ENCODE measurements at places on chromosomes 16 and 17. TPM values are rescaled to one million over a fixed set of nuclear protein-coding genes. Genes with fewer than 3 reads are reported as not detected.

CCL15 gene
- total RNA-seq, result not detected

PHB1 gene
- total RNA-seq, result 233 TPM

DNA sequence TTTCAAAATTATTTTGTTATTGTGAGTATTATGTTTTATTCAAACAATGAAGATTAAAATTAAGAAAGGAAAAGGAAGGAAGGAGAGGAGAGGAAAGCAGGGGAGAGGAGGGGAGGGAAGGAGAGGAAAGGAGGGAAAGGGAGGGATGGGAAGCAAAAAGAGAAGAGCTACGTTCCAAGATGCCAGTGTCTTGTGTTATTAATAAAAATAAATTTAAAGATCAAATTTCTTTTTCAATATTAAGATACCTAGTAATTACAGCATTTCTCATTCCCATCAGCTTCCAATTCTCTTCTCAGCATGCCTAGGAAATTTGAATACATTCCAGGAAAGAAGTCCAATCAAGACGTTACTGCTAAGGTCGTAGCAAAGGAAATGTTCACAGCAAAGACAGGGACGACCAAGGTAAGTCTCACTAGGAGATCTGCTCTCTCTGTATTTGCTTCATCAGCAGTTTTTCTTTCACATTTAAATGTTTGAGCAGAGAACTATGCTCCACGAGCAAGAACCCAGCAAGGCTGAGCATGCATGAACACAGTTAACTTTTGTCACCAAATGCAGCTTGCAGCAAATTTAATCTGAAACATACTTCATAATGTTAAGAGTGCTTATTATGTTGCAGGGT, 63.3 kb upstream of the HLF start:
- no peak for DNase-seq

GRCh38 chr17:35286120-35286781, 43.4 kb downstream of the SLFN5 start:
- no peak for DNase-seq

- peak; percentile 79 for DNase-seq
These were observed 11.5 kb downstream of the ZNF597 start for GRCh38 chr16:3431779-3432219.

GRCh38 chr16:50121278-50121677, 31.8 kb upstream of the TENT4B start:
- no peak for DNase-seq

DNA sequence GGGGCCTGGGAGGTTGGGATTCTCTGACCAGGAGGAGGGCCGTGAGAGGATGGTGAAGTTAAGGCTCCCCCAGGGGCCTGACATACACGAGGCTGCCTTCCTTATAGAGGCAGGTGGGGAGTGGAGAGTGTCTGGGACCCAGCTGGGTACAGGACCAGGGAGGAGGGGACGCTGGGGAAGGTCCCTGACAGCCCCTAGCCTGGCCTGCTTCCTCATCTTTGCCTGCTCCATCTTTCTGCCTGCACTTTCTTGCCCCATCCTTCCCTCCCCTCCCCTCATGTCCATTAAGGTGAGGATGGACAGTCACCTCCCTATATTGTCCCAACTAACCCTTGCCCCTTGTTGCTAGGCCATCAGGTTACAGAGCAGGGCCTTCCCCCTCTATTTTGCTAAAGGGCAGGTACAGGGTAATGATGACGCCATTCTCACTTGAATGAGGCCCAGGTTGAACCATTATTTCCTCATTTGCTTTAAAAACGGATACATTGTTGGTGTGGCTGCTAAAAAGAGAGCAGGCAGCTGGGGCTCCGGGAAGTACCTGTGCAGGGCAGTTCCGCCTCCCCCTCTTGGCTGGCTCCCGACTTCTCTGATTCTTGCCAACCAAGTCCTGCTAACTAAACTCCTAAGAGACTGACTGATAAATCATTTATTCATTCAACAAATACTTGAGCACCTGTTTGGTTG, 1.3 kb downstream of the C17orf99 start:
- DNase-seq, result no peak

OMG gene
- not detected for total RNA-seq

DNA sequence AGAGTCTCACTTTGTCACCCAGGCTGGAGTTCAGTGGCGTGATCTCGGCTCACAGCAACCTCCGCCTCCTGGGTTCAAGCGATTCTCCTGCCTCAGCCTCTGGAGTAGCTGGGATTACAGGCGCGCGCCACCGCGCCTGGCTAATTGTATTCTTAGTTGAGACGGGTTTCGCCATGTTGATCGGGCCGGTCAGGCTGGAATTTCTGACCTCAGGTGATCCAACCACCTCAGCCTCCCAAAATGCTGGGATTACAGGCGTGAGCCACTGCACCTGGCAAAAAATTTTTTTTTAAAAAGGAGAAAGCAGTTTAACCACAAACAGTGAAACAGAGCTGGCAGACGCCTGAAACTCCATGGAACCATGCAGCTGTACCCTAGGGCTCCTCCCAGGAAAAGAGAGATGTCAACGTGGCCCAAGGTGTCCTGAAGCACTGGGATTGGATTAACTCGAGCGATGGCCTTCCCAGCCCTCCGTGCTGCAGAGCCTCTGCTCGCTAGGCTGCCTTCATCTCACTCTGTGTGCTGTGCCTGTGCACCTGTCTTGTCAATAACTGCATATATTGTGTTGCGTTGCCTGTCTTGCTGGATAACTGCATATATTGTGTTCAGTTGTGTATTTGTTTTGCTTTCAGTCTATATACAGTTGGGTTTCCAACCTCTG, 29.6 kb upstream of the FOXK2 start:
- no peak for DNase-seq

DNA sequence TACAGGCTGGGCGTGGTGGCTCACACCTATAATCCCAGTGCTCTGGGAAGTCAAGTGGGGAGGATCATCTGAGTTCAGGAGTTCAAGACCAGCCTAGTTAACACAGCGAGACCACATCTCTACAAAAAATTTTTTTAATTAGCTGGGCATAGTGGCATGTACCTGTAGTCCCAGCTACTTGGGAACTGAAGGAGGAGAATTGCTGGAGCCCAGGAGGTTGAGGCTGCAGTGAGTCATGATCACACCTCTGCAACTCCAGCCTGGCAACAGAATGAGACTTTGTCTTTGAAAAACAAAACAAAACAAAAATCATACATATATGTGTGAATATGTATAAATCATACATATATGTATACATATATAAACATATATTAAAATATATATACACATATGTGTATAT, 54.1 kb upstream of the MARCHF10 start:
- no peak for DNase-seq

SLC16A5 gene
- total RNA-seq, result 7.1 TPM
